ENCODE measurements at places on chromosomes 1 and 21.
A peak's percentile ranks its signal among the peaks of the same experiment; 100 is the strongest.

- peak; percentile 79 for DNase-seq
Observed at GRCh38 chr1:47507881-47508701, 70.2 kb downstream of the FOXD2 start.

DNA sequence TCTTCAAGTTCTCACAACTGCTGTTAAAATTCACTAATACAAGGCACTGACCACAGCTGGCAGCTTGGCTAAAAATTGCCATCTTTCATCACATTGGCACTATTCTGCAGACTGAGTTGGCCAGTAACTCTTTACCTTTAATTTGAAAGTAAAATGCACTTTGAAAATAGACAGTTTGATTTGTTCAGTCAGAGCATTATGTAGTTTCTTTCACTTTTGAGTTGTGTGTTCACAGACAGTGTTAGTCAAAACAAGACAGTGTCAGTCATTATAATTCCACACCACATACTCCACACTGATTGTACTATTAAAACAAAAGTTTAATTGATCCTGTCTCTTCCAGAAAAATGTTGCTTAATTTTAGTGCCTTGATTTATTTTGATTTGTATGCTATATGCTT lies 160.7 kb downstream of the SDCCAG8 start:
- no peak for DNase-seq

DNA sequence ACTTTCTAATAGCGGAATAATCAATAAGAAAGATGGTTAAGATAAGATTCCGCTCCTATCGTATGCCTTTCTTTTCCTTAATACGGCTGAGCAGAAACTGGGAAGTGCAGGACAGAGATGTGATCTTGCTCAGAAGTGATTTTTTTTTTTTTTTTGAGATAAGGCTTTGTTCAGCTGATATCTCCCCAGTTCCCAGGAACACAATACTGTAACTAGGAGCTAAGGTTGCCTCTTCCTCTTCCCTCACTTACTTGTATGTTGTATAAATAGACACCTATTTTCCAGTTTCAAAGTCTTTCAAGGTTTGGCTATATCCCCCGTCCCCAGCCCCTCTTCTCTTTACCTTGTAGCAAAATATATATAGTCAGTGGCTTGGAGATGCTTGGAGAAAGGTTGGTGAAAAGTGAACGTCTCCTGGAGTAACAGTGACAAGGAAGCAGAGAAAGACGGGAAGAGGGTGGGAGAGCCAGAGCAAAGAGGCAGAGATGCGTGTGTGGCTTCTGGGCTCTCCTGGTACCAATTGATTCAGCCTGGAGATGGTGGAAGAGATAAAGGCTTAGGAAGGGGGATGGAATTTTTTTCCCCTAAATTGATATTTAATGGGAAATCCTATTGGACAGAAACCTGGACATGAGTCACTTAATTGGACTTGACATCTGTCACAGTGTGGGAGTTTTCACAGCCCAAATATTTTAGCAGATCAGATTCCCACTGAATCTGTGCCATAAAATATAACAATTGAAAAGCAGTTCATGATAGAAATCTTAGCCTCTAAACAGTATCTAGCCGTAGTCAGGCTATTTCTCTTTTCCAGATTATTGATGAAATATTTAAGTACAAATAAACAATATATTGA lies at the start of gene NHLH2:
Gene NHLH2 (minus strand): TSS at position 522 of the 856 bp plus-strand sequence. CDS start 2,754 bp downstream, outside the sequence.
- no peak for DNase-seq

GRCh38 chr1:193951984-193952383 lies 765.6 kb upstream of the B3GALT2 start:
- no peak for DNase-seq

- peak; percentile 41 for DNase-seq
Observed at GRCh38 chr1:67685558-67686266, 711 bp downstream of the GADD45A start.

- no peak for DNase-seq
Observed at GRCh38 chr1:36522021-36522420, 39.3 kb upstream of the CSF3R start.

DNA sequence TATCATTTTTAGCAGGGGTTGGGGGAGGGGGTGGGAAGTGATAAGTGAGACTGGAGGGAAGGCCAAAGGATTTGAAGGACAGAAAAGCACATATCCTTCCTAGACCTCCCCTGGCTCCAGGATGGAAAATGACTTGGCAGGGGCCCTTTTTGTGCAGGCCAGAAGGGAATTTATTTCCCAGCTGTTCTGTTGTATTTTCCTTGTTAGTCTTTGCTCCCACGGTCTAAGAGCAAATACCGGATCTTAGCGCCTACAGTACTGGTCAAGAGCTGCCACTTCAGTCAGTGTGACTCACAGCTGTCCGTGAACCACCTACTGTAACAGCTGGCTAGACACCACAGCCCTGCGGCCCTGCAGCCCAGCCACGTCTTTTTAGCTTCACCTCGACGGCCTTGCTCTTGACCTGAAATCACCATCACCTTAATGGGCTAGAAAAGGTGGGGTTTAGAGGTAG lies 51.0 kb upstream of the ERRFI1 start:
- peak; percentile 88 for DNase-seq

DNA sequence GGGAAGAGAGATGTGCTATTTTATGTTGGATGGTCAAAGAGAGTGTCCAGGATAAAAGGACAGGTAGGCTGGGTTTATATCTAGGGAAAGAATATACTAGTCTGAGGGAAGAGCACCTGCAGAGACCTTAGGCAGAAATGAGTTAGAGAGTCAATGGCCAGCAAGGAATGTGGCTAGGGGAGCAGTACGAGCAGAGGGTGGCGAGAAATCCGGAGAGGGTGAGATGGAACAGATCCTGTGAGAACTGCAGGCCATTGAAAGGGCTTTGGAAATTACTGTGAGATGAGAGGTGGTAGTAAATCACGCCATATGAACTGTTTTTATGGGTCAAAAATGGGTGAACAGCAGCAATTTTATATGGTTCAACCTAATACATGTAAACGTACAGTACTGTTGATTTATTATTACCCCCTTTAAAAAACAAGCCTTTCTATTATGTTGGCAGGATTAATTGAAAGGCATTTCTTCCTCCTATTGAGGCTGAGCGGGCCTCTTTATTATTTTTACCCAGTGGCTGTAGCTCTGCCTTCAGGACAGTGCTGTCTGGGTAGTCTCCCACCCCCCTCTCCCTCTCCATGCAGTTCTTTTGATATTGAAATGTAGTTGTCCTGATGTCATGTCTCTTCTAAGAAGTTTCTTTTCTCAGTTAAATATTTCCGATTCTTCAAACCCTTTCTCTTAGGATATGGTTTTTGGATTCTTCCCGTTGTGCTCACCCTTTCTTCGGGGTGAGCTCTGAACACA lies 75.2 kb upstream of the CD1D start:
- DNase-seq = no peak

DNA sequence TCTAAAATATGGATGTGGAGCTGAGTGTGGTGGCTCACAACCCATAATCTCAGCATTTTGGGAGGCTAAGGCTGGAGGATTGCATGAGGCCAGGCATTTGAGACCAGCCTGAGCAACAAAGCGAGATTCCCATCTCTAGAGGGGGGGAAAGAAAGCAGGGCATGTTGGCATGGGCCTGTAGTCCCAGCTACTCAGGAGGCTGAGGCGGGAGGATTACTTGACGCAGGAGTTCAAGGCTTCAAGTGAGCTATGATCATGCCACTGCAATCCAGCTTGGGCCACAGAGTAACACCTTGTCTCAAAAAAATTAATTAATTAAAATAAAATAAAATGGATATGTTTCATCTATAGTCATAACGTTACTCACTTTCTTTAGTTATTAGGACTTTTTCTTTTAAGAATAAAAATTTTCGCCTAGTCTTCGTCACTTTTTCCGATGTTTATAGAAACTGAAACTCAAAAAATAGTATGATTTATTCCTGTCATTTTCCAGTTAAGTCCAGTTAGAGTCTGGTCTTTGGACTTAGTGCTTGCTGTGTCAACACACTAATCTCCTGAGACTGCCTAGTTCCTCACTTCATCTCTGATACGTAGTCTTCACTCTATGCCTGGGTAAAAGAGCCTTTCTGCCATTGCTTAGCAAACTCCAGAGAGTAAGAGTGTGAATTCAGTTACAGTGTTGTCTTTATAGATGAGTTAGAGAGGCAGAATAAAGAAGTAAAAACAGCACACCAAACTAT lies 28.0 kb downstream of the IARS2 start:
- DNase-seq = no peak

DNA sequence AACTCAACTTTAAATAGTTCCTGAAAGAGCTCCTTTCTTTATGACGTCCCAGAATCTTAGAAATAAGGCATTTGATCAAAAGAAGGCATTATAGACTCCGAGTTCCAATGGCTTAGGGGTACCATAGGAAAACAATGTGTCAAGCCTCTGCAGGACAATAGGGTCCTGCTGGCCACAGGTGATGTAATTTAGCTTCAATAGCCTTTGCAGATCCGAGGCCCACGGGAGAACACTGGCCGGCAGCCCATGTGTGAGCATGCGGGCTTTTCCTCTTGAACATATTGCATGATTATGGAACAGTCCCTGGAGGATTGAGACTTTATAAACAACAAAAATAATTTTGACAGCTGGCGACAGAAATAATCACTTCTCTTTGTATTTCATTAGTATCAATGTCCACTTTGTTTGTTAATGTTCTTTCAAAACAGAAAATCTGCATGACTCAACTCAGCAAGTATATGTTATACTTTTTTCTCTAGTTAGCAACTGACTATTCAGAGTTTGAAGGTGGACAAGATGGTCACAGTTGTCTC lies 49.0 kb upstream of the NR5A2 start:
- no peak for DNase-seq

GRCh38 chr1:247467129-247467528 lies 9.2 kb upstream of the OR2B11 start:
- DNase-seq = no peak

- no peak for DNase-seq
Observed at GRCh38 chr1:3162322-3162882, 93.4 kb downstream of the PRDM16 start.

- DNase-seq = peak; percentile 87
Observed at GRCh38 chr21:41766883-41767605, at the start of gene RIPK4. Gene RIPK4, minus strand, starts transcription at chr21:41767052. Its CDS starts 11 bp downstream, at chr21:41767041.

DNA sequence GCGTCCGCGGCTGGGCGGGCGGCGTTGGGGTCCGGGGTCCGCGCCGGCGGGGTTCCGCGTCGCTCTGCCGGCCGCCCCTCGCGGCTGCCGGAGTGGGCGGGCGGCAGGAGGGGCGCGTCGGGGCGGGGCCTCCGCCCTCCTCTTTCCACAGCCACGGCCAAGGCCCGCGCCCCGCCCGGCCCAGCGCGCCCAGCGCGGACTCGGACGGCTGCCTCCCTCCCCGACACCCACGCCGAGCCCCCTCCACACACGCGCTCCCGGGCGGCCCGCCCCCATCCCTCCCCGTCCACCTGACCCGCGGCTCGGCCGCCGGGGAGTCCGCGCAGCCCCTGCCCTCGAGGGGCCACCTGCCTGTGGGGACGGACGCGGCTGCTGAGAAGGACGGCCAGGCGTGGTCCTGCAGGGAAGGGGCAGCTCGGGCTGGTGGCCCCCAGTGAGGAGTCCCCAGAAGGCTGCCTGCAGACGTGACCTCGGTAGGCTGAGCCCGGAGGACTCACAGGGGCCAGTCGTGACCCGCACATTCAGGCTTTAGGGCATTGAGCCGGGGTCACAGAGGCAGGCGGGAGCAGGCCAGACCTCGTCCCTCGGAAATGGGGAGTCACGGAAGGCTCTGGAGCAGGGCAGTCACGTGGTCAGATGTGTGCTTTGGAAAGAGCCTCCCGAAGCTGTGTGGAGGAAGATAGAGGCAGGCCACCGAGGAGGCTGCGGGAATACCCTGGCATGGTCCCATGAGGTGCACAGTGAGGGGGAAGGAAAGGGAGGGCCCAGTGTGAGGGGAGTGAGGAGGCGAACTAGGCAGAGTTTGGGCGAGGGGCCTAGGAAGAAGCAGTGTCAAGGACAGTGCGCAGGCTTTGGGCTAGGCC lies at the start of gene COL8A2:
Gene COL8A2 (minus strand): TSS at position 94 of the 863 bp plus-strand sequence. CDS start 24,980 bp downstream, outside the sequence.
- DNase-seq = peak; percentile 36

DNA sequence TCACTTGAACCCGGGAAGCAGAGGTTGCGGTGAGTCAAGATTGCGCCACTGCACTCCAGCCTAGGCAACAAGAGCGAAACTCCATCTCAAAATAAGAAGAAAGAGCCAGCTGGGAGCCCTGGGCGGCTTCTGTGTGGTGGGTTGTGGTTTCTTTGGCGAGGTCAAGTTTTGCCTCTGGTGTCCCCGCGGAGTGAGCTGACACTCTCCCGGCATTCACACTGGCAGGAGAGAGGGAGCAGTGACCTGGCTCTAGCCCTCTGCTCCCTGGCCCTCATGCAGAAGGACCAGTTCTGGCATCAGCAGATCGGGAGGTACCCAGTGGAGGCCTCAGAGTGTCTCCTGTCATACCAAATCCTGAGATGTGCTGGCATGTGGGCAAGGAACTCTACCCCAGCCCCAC lies 81.0 kb upstream of the VAMP3 start:
- no peak for DNase-seq

GRCh38 chr21:44530221-44530902 lies 9.6 kb downstream of the KRTAP10-1 start:
- no peak for DNase-seq

- DNase-seq = no peak
Observed at GRCh38 chr1:207646944-207647579, 2.1 kb downstream of the CR1L start.

DNA sequence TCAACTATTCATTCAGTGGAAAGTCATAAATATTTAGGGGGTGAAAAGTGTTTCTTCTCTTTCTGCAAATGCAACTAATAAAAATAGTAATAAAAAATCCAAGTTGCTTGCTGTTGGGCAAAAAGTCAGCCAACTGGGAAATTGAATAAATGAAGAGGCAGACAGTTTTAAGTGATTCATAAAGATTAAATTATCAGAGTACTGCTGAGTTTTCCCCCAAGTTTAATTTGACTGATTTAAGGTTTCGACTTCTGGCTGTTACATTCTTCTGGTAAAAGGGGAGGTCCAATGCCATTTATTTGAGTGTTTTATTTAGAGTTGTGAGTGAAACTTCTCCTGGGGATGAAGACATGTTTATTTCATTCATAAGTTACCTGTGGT lies 125.5 kb downstream of the NTPCR start:
- no peak for DNase-seq

GRCh38 chr1:230303069-230303468 lies 123.1 kb downstream of the PGBD5 start:
- no peak for DNase-seq

DNA sequence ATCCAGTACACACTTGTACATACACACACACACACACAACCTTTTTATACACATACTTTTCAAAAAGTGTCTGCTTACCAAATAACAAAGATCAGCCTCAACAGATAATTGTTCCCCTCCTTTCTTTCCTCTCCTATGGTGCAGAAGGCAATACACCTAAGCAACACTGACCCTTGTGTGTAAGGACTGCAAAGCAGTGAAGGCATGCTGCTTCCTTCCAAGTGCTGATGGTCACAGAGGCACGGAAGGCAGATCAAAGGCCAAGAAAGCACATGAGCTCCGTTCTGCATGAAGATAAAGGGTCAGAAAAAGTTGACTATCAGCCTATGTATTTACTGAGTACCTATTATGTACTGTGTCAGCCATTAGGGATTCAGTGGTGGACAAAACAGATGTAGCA lies 168.8 kb downstream of the TNR start:
- DNase-seq = no peak
